ENCODE measurements at places on chromosomes 16 and 17.

- peak; percentile 20 for DNase-seq
These were observed 206.5 kb upstream of the CDH5 start for GRCh38 chr16:66159987-66160386.

GRCh38 chr17:29042026-29042678 is 789 bp upstream of the PIPOX start:
- DNase-seq: no peak

DNA sequence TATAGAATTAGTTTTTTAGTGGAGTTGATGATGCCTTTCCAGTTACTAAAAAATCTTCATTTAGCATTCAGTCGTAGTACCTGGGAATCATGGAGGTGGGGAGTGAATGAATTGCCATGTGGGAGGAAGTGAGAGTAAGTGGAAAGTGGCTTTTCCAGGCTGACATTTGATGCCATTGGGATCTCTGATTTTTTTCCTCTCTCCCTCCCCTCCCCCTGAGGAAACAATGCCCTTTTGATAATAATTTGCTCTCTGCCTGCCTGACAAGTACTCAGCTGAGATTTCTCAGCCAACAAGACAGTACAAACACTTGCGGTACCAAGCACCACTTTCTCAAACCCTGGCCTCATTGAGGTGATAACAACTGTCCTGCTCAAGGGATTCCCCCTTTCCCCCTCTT is 2.2 kb downstream of the UBE2Z start:
- DNase-seq: no peak

DNA sequence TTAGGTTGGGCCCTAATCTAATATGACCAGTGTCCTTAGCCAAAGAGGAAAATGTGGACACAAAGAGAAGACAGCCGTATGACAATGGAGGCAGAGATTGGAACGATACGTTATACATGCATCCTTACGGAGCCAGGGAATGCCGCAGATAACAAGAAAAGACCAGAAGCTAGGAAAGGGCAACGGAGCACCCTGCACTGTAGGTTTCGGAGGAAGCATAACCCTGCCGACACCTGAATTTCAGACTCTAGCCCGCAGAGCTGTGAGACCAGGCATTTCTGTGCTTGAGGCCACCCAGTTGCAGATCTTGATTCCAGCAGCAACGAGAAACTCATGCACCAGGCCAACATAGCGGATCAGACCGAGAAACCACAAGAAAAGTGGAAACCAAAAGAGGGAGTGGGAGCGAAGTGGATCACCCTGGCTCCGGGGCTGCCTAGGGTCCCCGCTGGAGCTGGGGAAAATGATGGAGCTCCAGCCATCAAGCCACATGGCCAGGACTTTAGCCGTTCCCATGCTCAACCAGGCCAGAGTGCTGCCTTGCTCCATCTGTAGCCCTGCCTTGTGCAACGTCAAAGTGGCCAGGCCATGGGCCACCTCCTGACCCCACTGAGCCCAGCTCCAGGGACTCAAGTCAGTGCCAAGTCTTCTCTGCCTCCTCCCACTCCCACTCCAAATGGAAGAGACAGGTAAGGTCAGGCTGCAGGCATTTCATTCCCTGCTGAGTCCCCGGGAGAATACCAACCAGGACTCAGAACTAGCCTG is 51.7 kb upstream of the RPL38 start:
- no peak for DNase-seq

- no peak for DNase-seq
These were observed 7.2 kb downstream of the OR2C1 start for GRCh38 chr16:3362931-3363330.

DNA sequence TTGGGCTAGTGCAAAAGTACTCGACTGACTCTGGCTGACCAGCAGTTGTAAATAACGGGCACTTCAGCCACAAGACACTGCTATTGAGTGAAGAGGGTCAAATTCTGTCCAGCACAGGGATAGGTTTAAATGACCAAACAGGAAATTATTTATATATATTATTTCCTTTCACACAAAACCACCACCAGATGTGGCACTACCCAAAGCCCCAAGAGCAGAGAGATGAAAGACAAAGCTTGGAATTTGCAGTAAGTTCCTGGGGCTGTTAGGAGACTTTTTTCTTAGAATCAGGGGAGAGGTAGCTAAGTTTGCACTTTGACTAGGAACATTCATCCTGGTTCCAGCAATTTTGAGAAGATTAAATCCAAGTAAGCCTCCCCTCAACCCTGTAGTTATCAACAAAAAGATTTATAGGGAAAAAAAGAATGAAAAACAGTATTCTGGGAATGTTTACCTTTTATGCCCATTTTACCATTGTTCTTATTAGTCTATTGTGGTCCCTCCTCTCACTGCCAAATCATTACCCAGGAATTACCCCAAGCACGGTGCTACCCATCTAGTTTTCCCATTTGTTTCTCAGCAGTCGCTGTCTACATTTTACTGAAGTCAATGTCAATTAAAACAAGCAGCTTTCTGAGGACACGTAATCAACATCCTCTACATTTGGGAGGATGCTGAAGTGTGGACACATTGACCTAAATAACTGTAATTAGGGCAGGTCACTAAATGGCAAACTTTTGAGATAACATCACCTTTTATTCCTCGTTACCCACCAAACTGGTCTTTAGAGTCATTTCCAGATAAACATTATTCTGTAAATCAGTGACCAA is 43.5 kb downstream of the GRB7 start:
- no peak for DNase-seq

DNA sequence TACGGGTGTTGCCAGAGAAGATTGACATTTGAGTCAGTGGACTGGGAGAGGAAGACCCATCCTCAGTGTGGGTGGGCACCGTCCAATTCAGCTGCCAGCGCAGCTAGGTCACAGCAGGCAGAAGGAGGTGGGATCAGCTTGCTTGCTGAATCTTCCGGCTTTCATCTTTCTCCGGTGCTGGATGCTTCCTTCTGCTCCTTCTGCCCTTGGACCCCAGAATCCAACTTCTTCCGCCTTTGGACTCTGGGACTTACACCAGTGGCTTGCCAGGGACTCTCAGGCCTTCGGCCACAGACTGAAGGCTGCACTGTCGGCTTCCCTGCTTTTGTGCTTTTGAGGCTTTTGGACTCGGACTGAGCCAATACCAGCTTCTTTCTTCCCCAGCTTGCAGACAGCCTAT is 46.1 kb upstream of the RPL38 start:
- DNase-seq: no peak

DNA sequence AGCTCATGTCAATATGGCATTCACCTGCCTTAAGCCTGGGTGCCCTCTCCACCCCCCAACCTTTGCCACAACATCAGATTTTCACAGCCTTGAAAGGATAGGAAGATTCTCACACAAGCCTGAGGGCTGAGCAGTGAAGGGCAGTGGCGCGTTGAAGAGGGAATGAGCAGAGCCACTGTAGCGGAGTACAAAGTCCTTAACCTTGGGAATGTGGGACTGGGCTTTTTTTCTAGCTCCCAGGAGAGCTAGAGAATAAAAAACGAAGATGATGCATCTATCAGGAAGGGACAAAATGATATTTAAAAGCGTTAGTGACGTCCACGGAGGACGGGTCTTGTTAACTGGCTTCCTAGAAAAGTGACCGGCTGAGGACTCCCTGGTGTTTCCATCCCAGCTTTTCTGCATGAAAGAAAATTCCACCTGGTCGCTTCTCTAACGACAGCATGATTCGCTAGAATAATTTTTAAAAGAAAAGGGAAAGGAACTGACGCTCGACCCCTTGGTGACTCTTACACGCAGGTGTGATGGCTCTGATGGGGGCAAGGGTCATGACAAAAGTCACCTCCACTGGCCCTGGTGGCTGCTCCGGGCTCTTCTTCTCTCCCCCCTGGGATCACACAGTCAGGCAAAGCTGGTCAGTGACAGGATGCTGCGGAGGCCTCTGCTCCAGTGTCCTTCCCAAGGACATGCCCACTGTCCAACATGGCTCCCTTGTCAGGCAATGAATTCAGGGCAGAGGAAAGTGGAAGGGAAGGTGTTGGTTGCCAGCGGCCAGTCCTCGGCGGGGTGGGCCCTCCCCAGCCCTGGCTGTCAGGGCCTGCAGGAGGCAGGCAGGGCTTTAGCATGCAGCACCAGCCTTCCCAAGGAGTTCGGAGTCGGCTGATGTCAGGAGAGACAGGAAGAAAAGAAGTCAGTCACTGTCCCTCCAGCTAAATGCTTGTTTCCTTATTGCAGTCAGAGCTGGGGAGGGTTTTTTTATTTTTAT is 58.4 kb upstream of the IRX3 start:
- DNase-seq: no peak

DNA sequence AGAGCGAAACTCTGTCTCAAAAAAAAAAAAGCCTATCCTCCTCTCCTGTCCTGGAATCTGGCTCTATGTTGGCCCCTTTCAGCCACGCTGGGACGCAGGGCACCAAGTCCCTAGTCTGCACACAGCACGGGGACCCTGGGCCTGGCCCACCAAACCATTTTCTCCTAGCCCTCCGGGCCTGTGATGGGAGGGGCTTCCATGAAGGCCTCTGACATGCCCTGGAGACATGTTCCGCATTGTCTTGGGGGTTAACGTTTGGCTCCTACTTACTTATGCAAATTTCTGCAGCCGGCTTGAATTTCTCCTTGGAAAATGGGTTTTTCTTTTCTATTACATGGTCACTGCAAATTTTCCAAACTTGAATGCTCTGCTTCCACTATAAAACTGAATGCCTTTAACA is 12.6 kb upstream of the GPT2 start:
- DNase-seq: no peak

- DNase-seq: no peak
These were observed 129.9 kb upstream of the ZFHX3 start for GRCh38 chr16:73177729-73178295.

DNA sequence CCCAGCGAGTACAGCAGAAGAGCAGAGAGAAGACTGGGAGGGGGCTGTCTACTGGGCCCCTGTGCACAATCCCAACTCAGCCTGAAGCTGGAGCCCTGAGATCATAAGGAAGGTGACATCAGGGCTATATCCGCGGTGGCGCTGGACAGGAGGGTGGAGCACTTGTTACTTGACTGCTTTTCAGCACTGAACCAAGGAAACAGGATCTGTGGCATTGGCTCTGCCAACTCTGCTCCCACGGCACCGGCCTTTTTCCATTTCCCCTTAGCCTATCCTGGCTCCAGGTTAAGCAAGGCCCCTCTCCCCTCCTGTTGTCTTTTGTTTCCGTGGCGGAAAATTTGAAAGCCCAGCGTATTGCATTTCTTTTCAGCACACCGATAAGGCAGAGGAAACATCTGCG is 125.0 kb upstream of the IRX3 start:
- DNase-seq: no peak

- DNase-seq: peak; percentile 9
These were observed 145.6 kb downstream of the TMEM132E start for GRCh38 chr17:34725008-34725407.

GRCh38 chr17:41650794-41651624 is 26.6 kb upstream of the KRT17 start:
- DNase-seq: no peak

GRCh38 chr16:84874004-84874435 is 54.2 kb downstream of the CRISPLD2 start:
- no peak for DNase-seq

DNA sequence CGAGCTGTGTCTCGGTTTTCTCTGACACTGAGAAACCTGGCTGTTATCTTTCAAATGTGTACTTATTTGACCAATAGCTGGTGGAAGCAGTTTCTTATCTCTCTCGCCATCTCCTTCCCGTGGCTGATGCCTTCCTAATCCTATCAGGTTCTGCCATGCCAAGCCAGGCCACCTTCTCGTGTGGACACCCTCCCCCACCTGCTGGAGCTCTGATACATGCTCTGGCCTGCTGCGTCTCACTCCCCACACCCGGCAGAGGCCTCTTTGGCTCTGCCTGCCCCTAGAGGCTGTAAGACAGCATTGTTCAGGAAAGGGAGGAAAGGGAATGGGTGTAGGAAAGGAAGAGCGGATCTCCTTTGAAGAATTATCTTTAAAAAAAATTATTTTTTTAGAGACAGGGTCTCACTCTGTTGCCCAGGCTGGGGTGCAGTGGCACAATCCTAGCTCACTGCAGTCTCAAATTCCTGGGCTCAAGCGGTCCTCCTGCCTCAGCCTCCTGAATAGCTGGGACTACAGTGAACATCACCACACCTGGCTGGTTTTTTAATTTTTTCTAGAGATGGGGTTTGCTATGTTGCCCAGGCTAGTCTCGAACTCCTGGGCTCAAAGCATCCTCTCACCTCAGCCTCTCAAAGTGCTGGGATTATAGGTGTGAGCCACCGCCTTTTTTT is 7.5 kb upstream of the ARMC5 start:
- peak; percentile 82 for DNase-seq

GRCh38 chr17:38741921-38742410 is 6.2 kb downstream of the PCGF2 start:
- DNase-seq: no peak

GRCh38 chr17:60960398-60961065 is 282.9 kb downstream of the BCAS3 start:
- no peak for DNase-seq

DNA sequence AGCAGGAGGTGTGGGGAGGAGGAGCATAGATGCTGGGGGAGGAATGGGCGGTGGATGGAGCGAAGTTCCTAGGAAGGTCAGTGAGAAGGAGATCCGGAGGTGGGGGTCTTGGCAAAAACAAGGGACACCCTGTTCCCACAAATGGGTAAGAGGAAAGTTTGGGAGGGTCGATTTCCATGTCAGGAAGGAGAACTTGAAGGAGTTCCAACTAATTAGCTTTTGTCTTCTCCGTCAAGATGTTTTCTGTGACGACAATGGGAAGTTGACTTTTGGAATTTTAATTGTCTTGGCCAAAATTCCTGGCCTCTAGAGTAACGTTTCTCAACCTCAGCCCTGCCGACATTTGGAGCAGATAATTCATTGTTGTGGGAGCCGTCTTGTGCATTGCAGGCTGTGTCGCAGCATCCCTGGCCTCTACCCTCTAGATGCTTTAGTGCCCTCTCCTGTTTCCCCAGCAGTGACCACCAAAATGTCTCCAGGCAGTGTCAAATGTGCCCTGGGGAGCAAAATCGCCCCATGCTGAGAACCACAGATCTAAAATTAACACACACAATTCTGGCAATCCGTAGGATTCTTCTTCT is 97.1 kb downstream of the PITPNC1 start:
- no peak for DNase-seq

GRCh38 chr17:62692721-62693431 is 65.4 kb downstream of the MRC2 start:
- DNase-seq: peak; percentile 51

DNA sequence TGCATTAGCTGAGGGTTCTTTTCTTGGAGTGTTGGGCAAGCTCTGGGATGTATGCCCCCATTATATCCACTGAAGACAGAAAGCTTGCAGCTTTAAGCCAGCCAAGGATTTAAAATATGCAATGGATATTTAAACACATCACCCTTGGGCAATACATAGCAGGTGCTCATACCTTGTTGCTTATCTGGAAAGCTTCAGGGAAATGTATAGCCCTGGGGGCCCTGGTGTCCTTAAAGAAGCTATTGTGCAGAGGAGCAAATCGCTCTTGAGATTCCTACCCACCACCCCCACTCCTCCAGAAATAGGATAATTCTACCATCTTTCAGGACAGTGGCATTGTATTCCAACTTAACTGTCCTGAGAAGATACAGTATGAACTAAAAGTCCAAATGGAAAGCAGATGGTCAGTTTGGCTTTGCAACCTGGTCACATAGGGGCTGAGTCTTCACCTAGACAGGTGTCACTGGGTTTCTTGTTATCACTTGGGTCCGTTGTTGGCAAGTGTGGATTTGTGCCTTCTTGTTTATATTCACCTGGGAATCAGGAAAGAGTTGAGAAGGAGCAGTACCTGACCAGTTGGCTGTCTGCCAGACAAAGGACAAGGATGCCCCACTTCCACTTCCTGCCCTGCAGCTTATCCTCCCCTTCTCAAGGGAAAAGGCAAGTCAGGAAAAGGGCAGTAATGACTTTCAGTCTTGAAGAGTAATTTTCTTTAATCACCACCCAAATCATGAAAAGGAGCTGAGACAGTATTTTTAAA is 3.4 kb downstream of the ANKRD40CL start:
- DNase-seq: no peak
